ENCODE measurements at places on chromosomes 1 and 21.

DNA sequence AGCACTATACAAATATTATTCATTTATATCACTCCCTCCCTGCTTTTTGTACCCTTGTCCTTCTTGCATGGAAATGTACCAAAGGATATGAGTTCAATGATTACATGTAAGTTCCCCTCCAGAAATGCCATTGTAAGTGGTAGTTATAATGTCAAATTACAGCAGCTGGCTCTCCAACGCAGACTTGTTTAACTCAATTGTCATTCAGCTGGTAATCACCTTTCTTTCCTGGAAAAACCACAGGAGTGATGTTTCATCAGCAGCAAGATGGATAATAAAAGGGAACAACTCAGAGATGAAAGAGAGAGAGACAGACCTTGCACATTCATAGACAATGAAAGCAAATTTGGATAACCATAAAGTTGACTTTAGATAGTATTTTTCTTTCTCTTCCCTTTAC is 578.6 kb upstream of the PBX1 start:
- DNase-seq = no peak

DNA sequence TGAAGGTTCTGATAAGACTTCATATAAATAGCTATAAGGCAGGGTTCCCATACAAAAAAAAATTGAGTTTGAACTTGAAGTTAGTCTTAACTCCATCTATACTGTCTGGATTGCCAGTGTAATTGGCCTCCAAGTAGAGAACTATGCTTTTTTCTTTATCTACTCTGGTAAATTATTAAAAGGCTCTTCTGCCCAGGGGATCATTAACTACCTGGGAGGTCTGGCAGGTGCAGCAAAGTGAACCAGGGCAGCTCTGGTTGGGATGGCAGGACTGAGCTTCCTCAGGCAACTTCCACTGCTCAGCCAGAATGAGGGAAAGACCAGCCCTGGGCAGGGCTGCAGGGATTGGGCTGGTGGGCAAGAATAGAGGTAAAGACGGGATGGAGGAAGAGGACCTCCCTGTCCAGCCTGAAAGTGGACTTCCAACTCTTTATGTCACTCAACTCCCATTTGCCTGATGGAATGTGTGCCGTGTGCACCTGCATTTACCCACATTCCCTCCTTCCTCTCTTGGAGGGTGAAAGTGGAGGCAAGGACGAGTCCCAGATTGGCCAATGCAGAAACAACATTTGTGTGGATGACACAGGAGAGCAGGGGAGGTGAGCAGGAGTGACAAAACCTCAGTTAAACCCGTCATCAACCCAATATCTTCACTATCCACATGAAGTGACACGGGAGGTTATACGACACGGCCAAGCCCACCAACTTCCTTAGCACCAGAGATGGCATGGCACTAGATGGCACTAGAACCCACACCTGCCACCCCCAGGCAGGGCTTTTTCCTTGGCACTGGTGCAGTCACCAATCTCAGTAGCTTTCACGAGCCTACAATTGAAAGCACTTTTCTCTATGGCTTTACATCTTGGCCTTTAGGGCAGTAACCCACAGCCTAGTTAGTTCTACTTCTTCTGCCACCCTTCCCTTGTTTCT is 25.2 kb downstream of the CCN1 start:
- no peak for DNase-seq

DNA sequence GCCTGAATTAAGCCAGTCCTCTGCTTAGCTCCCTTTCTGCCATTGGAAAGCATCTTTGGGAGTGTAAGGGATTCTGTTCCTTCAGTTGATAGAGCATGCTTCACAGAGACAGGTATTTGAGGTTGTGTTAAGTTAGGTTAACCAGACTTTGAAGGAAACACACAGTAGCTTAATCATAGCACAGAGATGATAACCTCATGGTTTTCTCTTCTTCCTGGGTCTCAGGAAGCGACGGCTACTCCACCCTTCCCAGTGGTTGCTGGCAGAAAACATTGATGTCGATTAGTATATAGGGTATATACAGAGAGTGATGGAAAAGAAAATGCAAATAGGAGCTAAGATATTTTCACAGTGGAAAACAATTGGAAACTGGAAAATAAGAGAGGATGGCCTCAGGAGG is 42.0 kb downstream of the S1PR1 start:
- no peak for DNase-seq

DNA sequence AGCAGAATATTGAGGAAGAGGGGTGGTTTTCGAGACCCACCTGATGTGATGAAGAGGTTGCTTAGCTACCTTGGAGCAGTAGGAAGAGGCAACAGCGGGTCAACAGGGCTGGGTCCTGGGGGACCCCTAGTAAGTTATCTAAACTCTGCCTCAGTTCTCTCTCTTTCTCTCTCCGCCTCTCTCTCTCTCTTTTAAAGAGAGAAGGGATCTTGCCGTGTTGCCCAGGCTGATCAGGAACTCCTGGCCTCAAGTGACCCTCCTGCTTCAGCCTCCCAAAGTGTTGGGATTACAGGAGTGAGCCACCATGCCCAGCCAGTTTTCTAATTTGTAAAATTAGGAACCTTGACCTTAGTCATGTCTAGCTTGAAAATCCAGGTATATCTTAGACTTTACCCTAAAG is 77.9 kb downstream of the C1orf21 start:
- DNase-seq = no peak
